ENCODE measurements at places on chromosomes 5 and 9.
A peak's percentile ranks its signal among the peaks of the same experiment; 100 is the strongest.

- DNase-seq, result peak; percentile 42
These were observed 2.7 kb upstream of the CARD19 start for GRCh38 chr9:93093127-93093876.

DNA sequence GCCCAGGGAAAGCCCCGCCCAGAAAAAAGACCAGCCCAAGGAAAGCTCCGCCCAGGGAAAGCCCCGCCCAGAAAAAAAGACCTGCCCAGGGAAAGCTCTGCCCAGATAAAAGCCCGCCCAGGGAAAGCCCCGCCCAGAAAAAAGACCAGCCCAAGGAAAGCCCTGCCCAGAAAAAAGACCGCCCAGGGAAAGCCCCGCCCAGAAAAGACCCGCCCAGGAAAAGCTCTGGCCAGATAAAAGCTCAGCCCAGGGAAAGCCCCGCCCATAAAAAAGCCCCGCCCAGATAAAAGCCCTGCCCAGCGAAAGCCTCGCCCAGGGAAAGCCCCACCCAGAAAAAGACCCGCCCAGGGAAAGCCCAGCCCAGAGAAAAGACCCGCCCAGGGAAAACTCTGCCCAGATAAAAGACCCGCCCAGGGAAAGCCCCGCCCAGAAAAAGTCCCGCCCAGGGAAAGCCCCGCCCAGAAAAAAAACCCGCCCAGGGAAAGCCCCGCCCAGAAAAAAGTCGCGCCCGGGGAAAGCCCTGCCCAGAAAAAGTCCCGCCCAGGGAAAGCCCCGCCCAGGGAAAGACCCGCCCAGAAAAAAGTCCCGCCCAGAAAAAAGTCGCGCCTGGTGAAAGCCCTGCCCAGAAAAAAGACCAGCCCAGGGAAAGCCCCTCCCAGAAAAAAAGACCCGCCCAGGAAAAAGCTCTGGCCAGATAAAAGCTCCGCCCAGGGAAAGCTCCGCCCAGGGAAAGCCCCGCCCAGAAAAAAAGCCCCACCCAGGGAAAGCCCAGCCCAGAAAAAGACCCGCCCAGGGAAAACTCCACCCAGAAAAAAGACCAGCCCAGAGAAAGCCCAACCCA, 11.9 kb downstream of the GRIN1 start:
- peak; percentile 48 for DNase-seq

DNA sequence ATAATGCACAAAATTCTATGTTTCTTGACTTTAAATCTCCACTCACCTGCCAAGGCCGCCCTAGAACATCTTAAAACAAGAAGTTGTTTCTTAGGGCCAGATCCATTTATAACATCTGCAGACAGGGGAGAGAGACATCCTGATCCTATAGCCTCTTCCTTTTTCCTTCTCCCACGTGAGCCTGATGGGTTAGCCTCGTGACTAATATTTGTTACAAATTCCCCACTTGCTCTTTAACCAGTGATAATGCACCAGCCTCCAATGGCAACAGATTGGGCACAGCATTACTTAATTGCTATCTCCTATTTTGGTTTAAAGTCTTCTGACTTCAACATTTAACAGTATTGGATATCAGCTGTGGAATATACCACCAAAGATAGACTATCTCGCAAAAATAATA, 196.5 kb downstream of the GADD45G start:
- DNase-seq, result no peak

DNA sequence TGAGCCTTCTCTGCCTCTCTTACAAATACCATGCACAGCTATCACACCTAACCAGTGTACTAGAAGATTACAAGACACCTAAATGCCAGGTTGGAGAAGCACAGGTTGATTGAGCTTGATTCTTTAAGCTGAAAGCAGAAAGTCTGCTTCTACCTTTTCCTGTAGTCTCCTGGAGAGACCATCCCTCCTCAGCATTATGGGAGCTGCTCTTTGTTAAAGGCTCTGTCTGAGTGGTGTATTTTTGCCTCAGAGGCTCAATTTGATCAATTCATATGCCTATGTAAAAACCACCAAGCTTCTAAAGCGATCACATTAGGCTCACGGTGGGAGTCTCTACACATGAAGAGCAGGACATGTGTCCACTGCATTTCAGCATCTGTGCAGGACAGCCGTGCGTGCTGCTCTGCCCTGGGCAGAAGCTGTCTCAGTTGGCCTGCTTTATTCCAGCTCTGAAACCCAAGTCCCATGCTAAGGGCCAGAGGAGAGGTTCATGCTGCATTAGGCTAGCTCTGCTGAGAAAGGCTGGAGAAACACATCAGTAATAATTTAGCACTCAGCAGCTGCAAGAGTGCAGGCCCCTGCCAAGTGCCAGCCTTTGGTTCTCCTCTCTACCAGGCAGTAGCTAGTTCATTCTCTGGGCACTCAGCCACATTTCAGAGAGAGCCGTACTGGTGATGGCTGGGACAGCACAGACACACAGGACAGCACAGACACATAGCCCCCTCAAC, 41.7 kb downstream of the TMEM167A start:
- no peak for DNase-seq

DNA sequence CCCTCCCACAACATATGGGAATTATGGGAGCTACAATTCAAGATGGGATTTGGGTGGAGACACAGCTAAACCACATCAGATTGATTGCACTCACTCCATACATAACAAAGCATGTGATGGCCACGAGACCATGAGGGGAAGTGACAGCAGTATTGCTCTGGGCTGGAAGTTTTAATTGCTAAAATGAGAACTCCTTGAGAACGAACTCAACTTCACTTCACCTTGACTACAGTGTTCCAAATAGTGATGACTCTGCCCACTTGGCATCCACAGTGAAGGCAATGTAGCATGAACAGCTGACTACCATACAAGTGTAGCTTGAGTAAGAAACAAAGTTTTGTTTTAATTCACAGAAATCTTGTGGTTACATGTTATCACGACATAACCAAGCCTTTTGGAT, 739 bp upstream of the SPINK7 start:
- DNase-seq, result no peak

GRCh38 chr9:111016016-111016415, 22.3 kb downstream of the LPAR1 start:
- no peak for DNase-seq

GRCh38 chr5:111582451-111582850, 70.1 kb upstream of the STARD4 start:
- no peak for DNase-seq

GRCh38 chr9:111152614-111153406, 114.5 kb upstream of the LPAR1 start:
- no peak for DNase-seq

GRCh38 chr5:73282383-73282782, 109.4 kb downstream of the TMEM174 start:
- DNase-seq, result no peak

GRCh38 chr5:133698646-133699526, 86.5 kb upstream of the FSTL4 start:
- no peak for DNase-seq

- DNase-seq, result peak; percentile 57
These were observed 663 bp upstream of the SMIM27 start for GRCh38 chr9:32551276-32552051.

DNA sequence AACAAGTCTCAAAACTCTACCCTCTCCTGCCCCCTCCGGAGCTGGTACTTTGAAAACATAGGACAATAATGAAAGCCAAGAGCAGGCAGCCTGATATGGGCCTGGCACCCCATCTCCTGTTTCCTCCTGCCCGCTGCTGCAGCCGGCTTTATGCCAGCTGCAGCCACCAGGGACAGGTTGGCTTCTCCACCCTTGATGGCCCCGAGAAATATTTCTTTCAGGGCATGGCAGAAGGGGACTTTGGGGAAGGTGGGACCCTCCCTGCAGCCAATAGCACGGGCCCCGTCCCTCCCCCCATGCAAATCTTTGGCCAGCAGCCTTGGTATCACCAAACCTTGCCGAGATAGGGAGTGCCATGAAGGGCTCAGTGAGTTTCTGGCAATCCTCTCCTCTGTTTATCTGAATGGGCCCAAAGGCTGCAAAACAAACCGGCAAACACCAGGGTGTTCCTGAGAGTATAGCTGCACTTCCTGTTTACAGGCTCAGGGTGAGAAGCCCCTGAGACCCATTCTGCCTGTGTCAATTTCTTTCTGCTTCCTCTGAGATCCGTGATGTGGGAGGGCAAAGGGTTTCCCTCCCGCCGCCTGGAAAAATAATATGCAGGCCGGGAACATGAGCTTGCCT, 73.4 kb upstream of the BOD1 start:
- DNase-seq, result no peak

DNA sequence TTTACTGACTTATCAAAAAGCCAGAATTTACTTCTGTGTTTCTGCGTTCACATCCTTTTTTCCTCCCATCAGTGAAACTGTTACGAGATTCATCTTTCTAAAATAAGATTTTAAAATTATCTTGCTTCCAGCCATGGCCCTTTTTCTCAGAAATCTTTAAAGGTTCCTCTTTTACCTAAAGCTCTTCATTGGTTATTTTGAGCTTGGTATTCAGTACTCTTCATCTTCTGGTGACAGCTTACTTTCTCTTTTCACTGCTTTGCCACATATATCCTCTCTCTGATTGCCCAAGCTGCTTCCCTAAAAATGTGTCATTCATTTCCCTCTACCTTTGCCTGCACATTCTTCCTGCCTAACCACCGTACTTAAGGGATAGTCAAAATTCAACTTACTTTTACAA, 32.3 kb downstream of the TGFBR1 start:
- DNase-seq, result no peak

DNA sequence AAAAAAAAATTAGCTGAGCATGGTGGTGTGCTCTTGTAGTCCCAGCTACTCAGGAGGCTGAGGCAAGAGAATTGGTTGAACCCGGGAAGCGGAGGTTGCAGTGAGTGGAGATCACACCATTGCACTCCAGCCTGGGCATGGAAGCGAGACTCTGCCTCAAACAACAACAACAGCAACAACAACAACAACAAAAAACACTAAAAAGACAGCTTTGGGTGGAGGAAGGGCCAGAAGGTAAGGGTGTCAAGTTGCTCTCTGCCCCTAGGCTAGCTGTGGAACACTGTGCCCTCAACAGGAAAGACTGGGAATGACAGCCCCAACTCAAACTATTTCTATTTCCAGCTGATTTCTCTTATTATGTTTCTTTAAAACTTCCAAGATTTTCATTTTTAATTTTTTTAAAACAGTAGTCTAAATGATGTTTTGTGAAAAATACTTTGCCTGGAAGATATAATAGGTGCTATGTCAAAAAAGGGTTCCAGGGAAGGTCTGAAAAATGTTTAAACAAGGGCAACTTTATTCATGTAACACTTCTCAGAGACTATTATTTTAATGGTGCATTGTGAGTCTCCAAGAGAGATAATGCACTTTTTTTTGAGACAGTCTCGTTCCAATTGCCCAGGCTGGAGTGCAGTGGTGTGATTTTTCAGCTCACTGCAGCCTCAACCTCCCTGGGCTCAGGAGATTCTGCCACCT, 29.9 kb downstream of the CLINT1 start:
- DNase-seq, result no peak

- DNase-seq, result no peak
These were observed 788 bp downstream of the ZNF346 start for GRCh38 chr5:177023303-177023664.

- peak; percentile 26 for DNase-seq
These were observed 43.3 kb downstream of the ANKRD33B start for GRCh38 chr5:10607023-10607665.

GRCh38 chr9:9478741-9479140, 1134.1 kb downstream of the PTPRD start:
- DNase-seq, result no peak

GRCh38 chr5:171367424-171368370, 20.0 kb upstream of the NPM1 start:
- no peak for DNase-seq

GRCh38 chr9:134940236-134941208, 22.8 kb upstream of the FCN1 start:
- no peak for DNase-seq

GRCh38 chr5:109080896-109081295, 328.9 kb downstream of the PJA2 start:
- DNase-seq, result no peak
